Left lung (tissue), 14 donors: ENCODE measurements at places on chromosomes 5 and 9.

DNA sequence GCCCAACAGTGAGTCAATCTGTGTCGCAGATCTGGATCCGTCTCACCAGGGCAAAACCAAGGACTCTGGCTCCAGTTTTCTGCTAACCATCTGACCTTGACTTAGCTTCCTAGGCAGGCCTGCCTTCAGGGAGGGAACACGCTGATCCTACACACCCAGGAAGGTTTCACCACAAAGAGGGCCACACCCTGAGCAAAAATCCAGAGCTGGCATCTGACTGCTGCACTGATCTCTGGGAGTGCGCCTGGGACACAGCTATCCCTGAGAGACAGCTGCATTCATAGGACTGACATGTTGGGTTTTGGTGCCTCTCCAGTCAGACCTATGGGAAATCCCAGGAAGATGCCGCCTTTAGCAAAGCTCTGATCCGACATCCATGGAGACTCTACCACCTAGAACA is 47.5 kb downstream of the CDK5RAP2 start:
- peak; percentile 64 for DNase-seq

GRCh38 chr9:94280409-94280989 is 21.4 kb downstream of the ZNF169 start:
- DNase-seq = no peak

DNA sequence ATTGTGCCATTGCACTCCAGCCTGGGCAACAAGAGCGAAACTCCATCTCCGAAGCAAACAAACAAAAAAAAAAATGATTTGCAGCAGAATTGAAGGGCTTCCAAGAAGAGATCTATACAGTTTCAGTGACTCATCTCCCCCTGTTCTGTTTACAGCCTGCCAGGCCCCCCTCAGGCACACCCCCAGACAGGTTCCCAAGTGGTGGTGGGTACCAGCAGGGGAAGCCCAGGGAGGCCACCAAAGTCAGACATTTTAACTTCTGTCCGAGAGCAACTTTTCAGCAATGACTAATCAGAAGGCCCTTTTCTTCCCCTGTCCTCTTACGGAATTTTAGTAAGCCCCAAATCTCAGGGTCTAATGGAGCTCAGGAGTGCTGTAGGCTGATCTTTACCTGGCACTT is 98.7 kb downstream of the PAX5 start:
- no peak for DNase-seq

- DNase-seq = no peak
These were observed 66.8 kb downstream of the SLC38A9 start for GRCh38 chr5:55645304-55645703.

- no peak for DNase-seq
These were observed 1.7 kb downstream of the TPM2 start for GRCh38 chr9:35687972-35688557.

- no peak for DNase-seq
These were observed 661 bp downstream of the PDCL start for GRCh38 chr9:122827761-122828093.

DNA sequence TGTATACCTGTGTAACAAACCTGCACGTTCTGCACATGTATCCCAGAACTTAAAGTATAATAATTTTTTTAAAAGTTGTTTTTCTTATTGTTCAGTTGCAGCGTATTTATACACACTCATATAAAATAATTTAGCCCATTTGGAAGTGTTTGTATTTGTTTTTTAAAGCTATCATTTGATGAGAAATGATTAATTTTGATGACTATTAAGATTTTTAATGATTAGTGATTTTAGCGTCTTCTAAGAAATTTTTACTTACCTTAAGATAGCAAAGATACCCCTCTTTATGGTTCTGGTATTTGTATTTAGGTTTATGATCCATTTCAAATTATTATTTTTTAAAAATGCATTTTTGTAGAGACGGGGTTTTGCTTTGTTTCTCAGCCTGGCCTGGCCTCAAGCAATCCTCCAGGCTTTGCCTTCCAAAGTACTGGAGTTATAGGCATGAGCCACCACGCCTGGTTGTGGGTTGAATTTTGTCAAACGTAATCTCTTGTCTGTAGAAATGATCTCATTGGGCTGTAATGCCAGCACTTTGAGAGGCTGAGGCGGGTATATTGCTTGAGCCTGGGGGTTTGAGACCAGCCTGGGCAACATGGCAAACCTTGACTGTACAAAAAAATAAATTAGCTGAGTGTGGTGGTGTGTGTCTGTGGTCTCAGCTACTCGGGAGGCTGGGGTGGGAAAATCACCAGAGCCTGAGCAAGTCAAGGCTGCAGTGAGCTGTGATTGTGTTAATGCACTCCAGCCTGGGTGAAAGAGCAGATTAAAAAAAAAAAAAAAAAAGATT is 26.9 kb downstream of the CSNK1G3 start:
- no peak for DNase-seq

GRCh38 chr5:148831590-148832565 is 5.5 kb downstream of the ADRB2 start:
- peak; percentile 63 for DNase-seq

GRCh38 chr5:102971676-102972293 is 148.2 kb downstream of the GIN1 start:
- no peak for DNase-seq

DNA sequence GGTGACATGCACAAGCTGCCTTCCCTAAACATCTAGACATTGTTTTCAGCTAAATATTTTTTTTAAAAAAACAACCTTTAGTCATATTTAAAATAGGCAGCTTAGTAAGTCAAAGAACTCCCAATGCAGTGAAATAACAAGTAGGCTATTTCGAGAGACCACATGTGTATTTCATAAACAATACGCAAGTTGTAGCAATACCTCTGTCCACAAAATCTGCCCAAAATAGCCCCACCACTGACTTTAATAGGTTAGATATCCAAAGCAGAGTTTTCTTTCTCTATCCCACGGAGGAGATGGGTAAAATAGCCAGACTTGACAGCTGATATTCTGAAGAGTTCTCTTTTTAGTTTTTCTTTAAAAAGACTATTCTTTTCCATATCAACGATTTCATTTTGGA is 1.2 kb downstream of the SLC24A2 start:
- DNase-seq = no peak

DNA sequence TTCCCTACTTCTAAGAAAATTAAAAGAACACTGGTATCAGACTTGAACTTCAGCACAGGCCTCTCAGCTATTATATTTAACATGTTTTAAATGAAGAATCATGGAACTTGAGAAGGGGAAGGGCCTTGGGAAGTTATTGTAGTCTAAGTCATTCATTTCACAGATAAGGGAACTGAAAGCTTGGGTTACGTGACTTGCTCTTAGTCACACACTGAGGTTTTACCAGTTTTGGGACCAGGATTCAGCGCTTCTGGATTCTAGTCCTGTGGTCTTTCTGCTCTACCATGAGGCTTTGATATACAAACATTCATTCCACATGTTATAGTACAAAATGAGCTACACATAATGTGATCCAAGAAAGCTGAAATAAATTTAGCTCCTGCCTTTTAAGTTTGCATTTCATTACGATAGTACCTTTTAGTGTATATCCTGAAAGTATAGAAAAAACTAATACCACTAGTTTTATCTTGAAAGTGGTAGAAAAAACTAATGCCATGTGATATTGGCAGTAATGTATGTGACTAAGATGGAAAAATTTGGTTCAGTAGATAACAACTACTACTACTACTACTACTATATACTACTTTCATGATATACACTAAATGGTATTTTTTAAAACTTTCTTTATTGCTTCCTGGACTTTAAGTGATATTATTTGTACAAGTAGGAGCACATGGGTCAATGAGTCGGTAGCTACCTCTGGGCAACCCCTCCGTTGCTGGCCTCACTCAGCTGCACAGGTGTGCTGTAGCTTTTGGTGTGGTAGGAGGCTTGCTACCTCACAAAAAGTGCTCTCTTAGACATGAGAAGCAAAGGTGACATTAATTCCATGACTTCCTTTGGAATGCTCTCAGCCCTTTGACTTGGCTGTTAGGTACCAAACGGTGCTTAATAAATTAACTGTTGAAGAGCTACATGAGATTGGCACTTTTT is 40.7 kb downstream of the F2RL2 start:
- no peak for DNase-seq

GRCh38 chr5:143434261-143435209 is 31.0 kb upstream of the NR3C1 start:
- no peak for DNase-seq

- peak; percentile 38 for DNase-seq
These were observed at the start of gene CCDC112 for GRCh38 chr5:115296124-115297022. CCDC112 (minus strand) TSS chr5:115296654; CDS start chr5:115296543, 111 bp downstream.

DNA sequence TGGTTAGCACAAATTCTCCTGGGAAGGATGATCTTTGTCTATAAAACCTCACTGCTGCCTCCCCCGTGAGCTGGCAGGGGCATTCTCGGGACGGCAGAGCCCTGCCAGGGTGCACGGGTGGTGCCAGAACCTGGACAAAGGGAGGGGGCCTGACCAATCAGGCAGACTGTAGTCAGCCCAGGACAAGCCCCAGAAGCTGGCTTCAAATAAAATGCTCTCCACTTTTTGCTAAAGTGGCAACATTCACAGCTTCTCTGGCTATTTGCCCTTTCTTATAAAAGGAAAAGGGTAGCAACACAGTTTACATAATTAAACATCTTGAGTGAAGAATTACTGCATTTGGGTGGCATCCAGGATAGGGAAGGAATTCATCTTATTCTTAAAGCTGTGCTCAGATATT is 14.4 kb downstream of the IL9 start:
- no peak for DNase-seq

- DNase-seq = no peak
These were observed 109.5 kb downstream of the FOXD1 start for GRCh38 chr5:73339051-73339575.
